ENCODE measurements at places on chromosomes 3 and 15. TPM values are rescaled to one million over a fixed set of nuclear protein-coding genes. Genes with fewer than 3 reads are reported as not detected.

- no peak for DNase-seq
These were observed 22.1 kb upstream of the PRR23E start for GRCh38 chr3:127170814-127171213.

DNA sequence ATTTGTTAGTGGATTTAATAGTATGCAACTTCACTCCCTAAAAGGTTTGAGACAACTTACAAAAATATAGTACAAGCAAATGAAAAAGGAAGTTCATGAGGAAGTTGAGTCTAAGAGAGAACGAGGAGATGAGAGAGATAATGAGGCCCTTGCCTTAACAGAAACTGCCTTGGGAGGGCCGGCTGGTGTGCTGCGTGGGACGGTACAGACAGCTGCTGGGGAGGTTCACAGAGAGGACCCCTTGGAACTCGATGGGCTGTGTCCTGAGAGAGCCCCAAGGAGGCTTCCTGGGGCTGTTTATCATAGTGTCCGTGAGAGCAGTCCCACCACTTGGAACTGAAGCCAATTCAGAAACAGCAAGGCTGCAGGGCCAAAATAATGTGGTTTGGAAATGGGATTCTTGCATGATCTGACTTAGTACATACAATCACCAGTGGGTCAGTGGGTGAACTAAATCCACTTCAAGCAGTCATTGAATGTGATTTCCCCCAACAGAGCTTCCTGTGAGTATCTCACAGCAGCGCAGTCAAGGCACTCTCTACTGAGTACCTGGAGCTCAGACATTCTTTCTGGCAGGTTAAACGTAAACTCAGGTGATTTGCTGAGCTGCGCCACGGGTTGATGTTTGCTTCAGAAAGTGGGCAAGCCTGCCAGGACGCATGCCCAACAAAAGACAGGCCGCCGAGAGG, 90.8 kb downstream of the CRTC3 start:
- no peak for DNase-seq

DNA sequence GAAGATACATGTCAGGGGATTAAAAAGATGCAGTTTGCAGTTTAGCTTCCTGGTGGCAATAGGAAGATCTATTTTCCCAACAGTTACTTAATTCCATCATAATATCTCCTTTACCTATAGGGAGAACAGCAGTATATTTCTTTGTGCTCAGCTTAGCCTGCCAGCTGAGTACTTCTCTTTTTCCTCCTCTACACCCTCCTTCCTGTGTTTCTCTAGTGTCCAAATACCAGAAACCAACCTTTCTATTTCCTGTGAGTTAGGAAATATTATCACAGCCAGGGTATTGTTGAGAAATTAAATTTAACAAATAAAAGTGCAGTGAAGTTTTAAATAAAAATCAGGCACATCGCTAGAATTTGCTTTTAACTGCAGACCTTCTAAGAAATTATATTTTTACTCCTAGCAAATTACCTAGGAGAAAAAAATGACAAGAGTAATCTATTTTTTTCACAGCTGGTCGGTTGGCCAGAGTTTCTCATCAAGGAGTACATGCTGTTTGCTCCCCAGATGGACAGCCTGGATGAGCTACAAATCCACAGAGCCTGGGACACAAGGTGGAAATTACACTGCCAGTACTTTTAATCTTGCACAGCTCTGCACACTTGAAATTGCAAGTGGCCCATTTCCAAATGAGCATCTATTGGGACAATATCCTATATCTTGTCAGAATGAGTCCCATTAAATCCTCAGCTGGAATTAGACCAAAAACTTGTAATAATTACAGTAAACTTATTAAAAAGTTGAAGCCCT, 185.2 kb upstream of the CFAP20DC start:
- DNase-seq, result no peak

GRCh38 chr3:59884409-59884808, 834.6 kb upstream of the CFAP20DC start:
- DNase-seq, result no peak

DNA sequence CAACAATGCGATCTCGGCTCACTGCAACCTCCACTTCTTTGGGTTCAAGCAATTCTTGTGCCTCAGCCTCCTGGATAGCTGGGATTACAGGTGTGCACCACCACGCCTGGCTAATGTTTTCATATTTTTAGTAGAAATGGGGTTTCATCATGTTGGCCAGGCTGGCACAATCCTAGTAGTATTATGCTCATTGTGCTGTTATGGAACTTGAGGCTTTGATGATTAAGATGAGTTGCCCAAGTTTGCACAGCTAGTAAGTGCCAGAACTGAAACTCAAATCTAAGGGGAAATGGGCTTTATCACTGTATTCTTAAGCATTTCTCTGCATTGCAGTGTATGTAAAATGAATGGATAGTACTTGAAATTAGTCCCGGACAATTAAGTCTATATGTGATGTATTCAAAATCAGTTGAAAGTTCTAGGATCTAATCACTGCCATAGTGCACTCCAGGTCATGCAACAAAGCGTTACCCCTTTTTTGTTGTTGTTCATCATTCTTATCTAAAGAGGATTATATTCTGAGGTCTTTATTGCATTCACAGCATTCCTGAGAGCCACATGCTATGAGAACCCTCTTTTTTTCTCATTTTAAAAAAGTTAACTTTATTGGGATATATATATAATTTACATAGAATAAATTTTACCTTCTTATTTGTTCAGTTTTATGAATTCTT, 378.7 kb upstream of the CNTN6 start:
- no peak for DNase-seq

DNA sequence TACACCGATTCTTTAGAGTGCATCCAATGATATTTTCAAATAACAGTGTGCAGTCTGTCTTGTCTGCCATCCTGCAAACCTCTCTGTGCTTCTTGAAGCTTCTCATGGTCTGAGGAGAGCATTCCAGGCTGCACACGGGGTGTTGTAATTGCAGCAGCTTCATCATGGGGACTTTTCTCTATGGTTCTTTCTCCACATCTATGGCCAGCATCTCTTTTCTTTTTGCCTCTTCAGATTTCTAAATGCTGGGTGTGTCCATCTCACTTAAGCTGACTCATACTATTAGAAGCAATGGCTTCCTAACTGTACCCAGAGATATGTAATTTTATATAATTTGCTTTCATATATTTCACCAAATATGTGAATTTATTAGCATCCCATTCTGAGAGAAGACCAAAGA, 63.8 kb upstream of the EPHB3 start:
- no peak for DNase-seq

DNA sequence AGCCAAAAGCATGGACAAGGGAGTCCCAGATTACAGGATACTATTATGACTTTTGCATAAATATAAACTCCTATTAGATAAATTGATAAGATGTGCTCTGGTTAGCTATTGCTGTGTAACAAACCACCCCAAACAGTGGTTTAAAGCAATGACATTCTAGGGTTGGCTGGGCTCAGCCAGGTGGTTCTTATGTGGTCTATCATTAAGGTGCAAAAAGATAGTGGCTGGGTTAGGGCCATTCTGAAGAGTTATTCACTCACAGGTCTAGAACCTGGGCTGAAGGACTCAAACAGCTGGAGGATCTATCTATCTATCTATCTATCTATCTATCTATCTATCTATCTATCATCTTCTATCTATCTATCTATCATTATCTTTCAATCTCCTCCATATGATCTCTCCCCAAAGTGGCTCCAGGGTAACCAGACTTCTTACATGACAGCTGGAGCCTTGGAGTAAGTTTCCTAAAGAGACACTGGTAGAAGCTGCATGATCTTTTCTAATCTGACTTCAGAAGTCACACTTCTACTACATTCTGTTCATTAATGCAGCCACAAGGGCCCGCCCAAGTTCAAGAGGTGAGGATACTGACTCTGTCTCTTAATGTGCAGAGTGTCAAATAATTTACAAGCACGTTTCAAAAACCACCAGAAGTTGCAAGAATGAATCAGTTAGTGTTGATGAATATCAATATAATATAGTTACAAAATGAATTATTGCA, 74.9 kb upstream of the XCR1 start:
- DNase-seq, result no peak

DNA sequence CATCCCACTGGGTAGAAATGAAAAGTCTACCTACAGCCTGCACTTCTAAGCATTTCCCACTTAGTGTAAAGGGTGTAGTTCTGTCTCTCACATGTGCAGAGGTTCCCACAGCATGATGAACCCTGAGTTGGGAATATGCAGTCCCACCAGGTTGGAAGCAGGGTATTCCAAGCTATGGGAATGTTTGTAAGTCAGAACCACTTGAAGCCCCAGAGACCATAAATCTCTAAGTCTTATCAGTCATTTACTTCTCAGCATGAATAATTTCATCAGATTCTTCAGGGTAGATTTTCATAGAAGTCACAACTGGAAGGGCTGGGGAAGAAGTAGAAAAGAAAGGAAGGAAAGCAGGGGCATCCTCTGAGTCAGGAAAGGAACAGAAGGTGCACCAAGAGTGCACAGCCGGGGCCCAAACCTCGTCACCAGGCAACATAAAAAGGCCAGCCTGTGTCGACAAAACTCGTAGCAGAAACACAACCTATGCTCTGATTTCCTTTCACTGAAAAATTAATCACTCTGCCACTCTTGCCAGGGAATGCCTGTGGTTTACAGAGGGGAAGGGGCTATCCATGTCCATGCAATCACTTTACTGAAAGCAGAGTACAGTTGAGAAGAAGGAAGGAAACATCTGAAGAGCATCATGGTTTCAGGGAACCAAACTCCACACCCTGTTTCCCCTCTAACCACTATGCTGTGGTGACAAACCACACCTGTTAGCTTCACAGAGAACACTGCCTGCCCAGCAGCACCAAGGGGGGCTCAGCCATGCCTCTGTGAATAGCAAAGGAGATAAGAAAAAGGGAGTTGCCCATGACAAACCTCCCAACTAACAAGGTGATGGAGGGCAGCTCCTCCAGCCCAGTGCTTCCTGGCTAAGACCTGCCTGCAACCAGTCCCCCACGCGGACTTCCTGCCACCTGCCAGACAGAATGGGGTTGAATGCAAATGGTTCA, 40.5 kb downstream of the SH3BP5 start:
- DNase-seq, result peak; percentile 78

DNA sequence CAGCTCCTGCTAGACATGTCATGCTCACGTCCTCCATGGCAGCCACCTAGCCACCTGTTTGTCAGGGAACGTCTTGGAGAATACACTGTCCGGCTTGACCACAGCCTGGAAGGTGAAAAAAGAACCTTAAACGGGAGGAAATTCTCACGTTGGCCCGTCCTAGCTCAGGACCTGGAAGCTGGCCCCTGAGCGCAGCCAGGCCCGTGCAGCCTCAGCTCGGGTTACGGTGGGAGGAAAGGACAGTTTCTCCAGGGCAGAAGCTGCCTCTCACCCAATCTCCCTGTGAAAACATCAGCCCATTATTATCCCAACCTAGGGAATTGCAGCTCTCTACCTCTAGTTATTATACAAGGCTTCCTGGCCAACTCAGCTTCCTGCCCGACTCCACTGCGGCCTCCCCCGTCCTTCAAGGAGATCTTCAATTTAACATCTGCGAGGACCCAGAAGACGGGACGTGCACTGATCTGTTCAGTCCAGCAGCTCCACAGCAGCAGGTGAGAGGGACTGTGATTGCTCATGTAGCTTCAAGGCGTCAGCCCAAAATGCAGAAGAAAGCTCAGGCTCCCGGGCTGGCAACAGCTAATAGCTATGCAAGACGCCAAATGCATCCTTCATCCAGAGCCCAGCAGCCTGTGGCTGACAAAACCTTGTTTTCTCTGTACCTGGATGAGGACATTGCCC, 84.7 kb downstream of the ADAMTS17 start:
- DNase-seq, result no peak

- no peak for DNase-seq
These were observed 83.4 kb downstream of the MESD start for GRCh38 chr15:80906159-80906766.

DNA sequence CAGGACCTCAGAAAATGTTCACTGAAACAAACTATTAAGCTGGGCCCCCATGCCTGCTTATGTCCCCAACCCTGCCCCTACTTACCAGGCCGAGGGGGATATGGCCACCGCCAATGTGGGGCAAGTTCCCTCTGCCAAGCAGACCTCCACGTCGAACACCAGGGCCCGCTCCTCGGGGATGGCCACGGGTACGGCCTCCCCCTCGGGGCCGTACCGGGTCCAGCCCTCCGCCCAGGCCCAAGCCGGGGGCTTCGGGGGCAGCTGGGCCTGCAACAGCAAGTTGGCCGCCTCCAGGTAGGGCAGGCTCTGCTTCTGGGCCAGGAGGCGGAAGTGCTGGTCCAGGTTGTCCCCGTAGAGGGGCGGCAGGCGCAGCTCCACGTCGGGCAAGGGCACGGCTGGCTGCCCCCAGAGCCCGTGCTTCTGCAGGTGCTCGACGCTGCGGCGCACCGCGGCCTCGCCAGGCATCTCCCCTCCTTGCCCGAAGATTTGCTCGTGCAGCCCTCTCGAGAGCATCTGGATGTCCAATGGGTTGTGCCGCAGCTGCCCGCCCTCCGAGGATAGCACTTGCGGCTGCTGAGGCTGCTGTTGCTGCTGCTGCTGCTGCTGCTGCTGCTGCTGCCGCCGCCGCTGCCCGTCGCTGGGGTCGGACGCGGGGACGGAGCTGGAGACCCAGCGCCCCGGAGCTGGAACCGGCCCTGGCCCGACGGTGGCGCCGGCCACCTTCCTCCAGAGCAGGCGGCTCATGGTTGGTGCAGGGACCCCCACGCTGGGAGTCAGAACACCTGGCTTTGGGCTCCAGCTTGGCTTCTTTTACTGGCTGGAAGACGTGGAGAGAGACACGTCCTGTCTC, 1.4 kb downstream of the POLG start:
- no peak for DNase-seq

DAPK2 gene
- 35.5 TPM for total RNA-seq

RETNLB gene
- total RNA-seq, result 17.1 TPM

ADCY5 gene
- total RNA-seq, result 7.8 TPM

TM2D3 gene
- 35.8 TPM for total RNA-seq

Measured in mucosa of descending colon (tissue), 3 donors.